Mesothelial cell of epicardium (in vitro differentiated cells): ENCODE measurements at places on chromosomes 7 and 10. TPM values are rescaled to one million over a fixed set of nuclear protein-coding genes. Genes with fewer than 3 reads are reported as not detected.
A peak's percentile ranks its signal among the peaks of the same experiment; 100 is the strongest.

BHLHA15 gene
- total RNA-seq: 0.57 to 1.0 TPM in 2 of 3 replicates, not detected in the other

EPO gene
- total RNA-seq: 0.16 to 0.27 TPM in 2 of 3 replicates, not detected in the other

DNA sequence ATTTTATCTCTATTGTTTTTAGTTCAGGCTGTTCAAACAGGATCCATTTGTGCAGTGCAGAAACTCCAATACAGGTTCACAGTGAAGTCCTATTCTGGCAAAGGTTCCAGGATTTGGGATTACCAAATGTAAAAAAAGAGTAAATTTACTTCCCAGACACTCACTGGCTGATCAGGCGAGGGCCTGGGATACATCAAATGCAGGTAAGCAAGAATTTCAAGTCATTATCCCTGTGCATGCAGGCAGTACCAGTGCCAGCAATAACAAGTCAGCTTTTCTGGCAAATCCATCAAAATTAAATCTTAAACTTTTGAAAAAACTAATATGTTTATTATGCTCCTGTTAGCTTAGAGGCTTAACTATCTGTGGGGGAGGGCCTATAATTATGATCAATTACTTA, 6.3 kb downstream of the CDK6 start:
- no peak for DNase-seq

GRCh38 chr7:114922026-114922651, at the start of gene MDFIC:
Gene MDFIC, plus strand, starts transcription at chr7:114922094. Its CDS starts 940 bp downstream, at chr7:114923034.
- peak; percentile 29 for DNase-seq

- no peak for DNase-seq
These were observed 233.6 kb upstream of the CCDC6 start for GRCh38 chr10:60139798-60140566.

DNA sequence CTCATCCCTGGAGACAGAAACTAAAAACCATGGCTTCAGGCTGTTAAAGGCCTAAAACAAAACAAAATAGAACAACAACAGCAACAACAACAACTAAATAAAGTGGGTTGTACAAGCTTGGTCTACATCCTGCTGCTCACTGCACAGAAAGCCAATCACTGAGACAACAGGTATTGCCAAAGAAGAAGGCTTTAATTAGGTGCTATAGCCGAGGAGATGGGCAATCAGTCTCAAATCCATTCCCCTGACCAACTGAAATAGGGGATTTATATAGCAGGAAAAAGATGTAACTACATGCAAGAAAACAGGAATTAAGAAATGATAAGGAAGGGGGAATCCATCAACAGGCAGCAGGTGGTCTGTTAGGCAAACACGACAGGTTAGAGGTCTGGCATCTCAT, 22.4 kb upstream of the NUB1 start:
- DNase-seq: no peak

DNA sequence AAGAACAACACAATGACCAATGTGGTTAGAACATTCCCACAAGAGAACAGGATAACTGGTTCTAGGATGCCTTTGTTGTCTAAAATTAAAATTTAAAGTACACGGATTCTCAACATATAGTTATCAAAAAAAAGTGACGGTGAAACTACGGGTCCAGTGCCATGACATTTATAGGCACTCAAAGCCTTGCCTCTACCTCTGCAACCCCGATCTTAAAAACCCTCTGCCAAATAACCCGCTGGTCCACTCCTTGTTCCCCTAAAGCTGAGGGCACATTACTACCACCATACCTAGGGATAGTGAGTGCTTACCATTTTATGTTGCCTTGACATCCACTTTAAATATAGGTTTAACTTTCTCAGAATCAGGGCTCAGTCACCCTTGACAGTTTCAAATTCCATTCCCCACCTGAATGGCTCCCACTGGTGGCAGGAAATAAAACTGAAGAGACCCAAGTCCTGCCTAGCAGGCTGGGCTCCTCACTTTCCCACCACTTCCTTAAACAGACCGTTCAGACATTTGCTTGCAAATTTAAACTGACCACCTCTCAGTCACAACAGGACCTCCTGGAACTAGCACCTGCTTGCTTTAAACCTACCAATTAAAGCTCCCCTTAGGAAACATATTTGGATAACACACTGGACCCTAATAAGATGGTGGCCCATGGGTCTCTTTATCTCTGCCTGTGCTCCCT, 169.9 kb upstream of the ASAH2 start:
- DNase-seq: no peak

DNA sequence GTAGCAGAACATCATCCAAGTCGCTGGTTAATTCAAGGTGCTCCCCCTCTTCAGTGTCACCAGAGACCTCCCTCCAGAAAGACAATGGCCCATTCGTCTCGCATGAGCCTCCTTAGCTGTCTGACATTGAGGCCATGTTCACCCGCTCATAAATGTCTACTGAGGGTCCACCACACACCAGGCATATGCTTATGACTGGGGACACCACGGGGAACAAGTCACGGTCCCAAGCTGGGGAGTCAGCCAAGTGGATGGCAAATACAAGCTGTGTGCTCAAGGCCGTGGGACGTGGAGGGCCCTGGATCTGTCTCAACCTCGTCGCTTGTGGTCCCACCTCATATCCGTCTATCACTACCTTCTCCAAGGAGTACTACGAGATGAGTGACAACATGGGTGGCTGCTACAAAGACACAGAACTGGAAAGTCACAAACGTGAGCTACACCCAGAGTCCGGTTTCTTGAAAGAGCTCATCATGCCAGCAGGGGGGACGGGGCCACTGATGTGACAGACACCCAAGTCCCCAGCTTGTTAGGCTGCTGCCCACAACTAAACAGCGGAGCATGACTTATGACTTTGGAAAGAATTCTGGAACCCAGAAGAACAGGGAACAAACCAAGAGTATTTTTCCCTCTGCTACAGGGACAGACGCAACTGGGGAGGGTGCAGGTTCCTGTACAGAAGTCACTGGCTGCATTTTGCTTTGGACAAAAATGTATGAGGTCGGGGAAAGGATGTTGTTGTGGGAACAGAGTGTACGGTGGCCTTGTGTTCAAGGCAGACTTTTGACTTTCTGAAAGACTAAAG, 189.6 kb downstream of the COBL start:
- no peak for DNase-seq

- no peak for DNase-seq
These were observed 60.8 kb upstream of the NPTX2 start for GRCh38 chr7:98556288-98556687.

DNA sequence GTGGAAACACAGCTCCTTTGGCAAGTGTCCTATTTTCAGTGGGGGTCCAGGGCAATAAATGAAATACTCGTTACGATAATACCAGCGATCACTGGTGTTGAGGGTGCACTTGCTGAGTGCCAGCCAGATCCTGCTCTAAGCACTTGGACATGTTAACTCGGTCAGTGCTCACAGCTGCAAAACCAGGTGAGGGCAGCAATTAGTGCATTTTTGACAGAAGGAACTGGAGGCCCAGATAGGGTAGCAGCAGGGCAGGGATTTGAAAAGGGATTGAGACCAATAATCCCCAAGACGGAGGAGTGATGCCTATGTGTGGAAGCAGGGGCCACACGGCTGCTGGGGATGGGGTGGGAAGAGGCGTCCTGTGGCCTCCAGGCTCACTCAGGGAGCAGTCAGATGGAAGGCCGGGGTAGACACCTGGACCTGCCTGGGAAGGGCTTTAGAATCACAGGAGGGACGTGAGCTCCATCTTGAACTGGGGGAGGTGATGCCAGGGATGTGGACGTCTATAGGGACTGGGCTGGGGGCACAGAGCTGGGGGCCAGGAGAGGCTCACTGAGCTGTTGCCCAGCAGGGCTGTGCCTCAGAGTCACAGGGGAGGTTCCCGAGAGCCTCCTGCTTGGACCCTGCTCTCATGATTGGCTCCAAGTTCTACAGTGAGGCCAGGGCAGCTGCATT, 14.3 kb downstream of the PTPRE start:
- no peak for DNase-seq

GRCh38 chr7:115941703-115942268, 88.8 kb downstream of the TFEC start:
- no peak for DNase-seq

- DNase-seq: peak; percentile 33
These were observed 822 bp downstream of the SHOC2 start for GRCh38 chr10:110919971-110920881.

GRCh38 chr10:103745341-103746247, 109.8 kb downstream of the SH3PXD2A start:
- no peak for DNase-seq

GRCh38 chr7:85090919-85091564, 95.8 kb downstream of the SEMA3D start:
- DNase-seq: no peak

- DNase-seq: no peak
These were observed 18.5 kb downstream of the RAPGEF5 start for GRCh38 chr7:22338411-22338810.
